Stimulated activated CD4-positive, alpha-beta T cell treated with anti-CD3 and anti-CD28 coated beads, Interleukin-12 subunit alpha, Interleukin-12 subunit beta, amount 100 ng/mL, for 24 hours (primary cell): ENCODE measurements at places on chromosomes 1 and 21.

DNA sequence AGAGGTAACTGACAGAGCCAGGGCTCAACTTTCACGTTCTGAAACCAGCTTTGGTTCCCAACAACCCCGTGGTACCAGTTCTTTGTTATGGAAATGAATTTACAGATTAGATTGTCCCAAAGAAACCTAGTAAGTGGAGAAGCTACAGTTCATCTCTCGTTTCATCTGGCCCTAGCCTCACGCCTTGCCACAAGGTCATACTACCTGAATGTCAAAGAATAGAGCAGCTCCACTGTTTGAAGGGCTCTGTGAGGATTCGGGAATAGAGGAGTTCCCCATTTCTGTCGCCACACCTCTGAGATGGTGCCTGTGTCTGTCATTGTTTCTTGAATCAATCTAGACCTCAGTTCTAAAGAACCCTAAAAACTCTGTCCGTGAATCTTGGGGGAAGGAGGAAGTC lies 15.0 kb upstream of the CDC42 start:
- no peak for DNase-seq

DNA sequence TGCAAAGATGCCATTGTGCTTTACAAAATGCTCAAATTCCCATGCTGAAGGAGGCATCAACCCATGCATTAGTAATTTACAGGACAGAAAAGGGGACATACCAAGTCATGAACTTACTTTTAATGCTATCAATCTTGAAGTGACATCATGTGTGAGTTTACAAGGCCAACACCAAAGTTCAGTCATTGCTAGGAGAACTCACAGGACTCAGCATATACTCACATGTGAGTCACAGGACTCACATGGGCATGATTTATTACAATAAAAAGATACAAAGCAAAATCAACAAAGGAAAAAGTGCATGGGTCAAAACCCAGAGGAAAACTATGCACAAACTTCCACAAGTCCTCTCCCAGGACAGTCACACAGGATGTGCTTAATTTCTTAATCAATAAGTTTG lies 1656.0 kb downstream of the MRPL39 start:
- no peak for DNase-seq

DNA sequence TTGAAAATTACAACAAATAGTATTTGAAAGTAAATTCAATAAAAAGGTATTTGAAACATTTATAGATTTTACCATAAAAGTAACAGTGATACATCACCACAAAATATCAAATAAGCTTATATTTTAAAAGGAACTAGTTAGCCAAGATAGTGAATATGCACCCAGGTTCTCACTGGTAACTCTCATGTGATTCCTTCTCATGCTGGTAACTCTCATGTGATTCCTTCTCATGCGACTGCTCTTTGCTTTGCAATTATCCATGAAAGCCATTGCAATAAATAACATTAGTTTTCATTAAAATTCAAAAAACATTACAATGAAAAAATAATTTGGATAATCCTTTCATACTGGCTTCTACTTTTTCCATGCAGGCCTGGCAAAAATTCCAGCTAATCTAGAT lies 75.4 kb downstream of the AHCTF1 start:
- DNase-seq, result no peak

- no peak for DNase-seq
Observed at GRCh38 chr1:205396967-205397616, 24.8 kb downstream of the LEMD1 start.

DNA sequence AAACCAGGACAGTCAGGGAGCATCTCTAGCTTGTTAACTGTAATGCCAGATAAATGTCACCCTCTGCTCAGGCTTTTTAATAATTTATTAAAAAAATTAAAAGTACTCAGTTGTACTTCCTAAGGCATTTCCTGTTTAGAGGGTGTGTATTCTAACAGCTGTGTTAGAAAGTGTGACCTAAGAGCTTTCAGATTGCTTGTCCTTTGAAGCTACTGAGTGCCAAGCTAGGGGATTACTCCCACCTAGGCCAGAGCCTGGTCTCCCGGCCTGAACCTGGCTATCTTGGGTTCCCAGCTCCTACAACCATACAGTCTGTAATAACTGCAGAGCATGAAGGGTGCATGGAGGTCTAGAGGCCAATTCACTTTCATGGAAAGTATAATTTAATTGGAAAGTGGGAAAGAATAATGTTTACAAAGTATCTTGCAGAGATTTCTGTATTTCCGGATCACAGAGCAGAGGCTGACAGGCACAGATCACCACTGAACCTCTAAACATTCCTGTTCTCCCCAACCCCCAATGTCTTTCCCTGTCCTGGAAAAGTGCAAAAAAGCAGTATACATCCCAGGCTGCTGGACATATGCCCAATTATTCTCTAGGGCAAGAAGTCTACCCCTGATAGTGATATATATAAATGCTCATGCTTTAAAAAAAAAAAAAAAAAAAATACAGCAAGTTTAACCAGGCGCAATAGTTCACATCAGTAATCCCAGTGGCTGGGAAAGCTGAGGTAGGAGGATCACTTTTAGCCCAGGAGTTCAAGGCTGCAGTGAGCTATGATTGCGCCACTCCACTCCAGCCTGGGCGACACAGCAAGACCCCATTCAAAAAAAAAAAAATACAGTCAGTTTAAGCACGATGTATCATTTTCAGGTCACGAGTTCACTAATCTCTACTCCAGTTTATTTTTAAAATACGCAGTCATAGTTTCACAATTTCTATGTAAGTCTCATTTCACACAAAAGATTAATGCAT lies 36.7 kb upstream of the RAP1A start:
- no peak for DNase-seq
